NCI-H187 treated with DMSO at 0.1 percent for 48 hours (cell line): ENCODE measurements at places on chromosomes 16 and 17.

- DNase-seq, result no peak
These were observed 57.8 kb upstream of the TMEM97 start for GRCh38 chr17:28261219-28261618.

DNA sequence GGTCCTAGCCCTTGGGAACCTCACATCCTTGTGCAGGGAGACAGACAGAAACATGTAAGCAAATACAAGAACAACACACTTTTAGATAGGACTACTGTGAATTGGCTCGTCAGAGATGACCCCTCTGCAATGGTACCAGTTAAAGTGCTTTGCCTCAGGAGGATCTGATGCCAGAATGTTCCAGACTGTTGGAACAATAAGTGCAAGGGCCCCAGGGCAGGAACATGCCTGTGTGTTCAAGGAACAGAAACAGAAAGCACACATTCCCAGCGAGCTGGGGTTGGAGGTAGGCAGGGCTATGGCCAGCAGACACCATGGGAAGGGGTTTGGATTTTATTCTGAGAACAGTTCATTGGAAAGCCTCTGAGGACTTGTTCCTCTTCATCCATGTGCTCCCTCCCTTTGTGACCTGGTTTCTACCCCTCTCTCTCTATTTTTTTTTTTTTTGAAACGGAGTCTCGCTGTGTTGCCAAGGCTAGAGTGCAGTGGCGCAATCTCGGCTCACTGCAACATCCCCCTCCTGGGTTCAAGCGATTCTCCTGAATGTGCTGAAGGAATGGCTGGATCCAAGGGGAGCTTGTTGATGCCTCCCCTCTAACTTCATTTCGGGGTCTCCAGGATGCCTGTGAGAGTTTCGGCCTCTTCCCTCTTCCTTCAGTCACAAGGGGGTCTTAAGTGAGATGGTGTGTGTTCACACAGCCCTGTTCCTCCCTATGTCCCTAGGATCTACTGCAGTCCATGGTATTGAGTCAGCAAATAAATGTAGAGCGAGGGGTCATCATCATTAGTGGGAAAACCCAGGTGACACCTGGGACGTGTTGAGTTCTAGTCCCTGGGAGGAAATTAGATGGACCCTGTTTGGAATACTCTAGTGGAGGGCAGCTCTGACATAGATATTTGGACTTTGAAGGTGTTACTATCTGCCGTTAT is 6.4 kb downstream of the STAT5A start:
- no peak for DNase-seq

DNA sequence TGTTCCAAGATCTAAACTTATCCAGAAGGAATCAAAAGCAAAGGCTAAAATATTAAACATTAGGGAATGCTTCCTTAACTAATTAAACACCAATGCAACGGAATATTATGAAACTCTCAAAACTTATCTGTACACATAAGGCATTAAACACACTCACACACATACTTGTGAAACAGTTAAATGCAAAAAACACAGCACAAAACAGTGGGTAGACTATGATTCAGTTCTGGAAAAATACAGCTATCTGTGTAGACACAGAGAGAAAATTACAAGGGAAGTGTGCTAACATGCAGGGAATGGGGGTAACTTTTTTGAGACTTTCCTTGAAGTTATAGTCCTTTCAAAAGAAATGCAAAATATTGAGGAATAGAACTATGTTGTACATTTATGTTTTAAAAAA is 36.7 kb upstream of the CCL1 start:
- no peak for DNase-seq

- DNase-seq, result no peak
These were observed at the start of gene CCDC92B for GRCh38 chr17:2749058-2749783. TSS of gene CCDC92B (minus strand) at chr17:2749652. CDS start at chr17:2735145, 14,507 bp downstream.

- no peak for DNase-seq
These were observed 26.0 kb downstream of the CD300LF start for GRCh38 chr17:74686761-74687160.

- DNase-seq, result no peak
These were observed 34.2 kb downstream of the CD300LF start for GRCh38 chr17:74678541-74678940.

DNA sequence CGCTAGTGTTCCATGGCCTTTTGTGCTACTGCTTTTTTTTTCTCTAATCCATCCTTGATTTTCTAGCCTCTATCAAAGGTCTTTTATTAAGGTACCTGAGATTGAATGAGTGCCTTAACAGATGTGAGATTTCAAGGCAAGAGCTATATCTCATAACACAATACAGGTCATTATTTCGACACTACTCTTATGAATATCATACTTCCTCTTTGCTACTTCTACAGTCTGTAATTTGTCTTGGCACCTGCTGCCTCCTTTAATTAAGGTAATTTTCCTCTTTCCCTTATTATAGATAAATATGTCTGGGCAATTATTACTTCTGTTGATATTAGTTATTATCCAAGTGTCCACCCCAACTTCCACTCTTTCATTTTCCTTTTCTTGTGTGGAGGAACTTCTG is 5.3 kb downstream of the KRT28 start:
- DNase-seq, result no peak

GRCh38 chr17:63925615-63926014 is 6.5 kb downstream of the CD79B start:
- DNase-seq, result no peak

DNA sequence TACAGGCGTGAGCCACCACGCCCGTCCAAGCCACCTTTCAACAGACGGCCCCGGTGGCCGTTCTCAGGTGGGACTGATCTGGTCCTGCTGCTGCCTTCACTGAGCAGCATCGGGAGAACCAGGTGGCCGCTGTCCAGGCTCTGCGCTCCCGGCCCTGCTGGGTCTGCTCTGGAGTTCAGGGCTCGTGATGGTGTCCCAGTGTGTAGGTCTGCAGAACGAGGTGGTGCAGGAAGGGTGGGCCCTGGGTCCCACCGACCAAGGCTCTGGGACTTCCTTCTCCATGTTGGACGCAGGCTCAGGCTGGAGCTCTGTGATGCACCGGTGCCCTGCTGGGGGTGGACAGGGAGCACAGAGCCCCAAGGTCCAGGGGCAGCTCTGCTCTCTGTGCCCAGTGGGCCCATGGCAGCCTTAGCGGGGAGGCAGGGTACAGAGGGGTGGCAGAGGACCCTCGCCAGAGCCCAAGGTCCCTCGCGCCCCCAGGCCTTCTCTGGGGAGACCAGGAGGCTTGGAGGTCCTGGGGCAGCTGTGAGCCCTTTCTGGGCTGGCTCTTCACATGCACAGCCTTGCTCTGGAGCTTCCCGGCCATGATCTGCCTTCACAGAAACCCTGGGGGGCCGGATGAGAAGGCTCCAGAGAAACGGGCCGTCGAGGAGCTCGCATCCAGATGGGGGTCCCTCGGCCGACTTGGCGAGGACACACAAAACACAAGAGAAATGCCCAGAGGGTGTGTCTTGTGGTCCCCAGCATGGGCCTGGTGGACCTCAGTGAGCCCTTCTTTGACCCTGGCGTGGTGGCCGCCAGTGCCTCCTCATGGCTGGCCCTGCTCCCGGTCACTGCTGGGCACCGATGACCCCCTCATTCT is 26.9 kb upstream of the BAHCC1 start:
- DNase-seq, result no peak

- no peak for DNase-seq
These were observed 24.7 kb upstream of the TOB1 start for GRCh38 chr17:50890675-50891516.

DNA sequence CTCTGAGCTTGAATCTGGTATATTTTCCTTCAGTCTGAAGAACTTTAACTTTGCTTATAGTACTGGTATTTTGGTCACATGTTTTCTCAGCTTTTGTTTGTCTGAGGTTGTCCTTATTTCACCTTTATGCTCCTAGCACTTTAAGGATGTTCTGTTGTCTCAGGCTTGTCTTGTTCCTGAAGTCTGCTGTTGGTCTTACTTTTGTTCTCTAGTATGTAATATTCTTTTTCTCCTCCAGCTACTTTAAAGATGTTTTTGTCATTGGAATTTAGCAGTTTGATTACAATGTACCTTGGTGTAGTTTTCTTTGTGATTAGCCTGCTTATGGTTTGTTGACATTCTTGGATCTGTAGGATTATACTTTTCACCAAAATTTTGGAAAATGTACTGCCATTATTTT is 23.6 kb downstream of the RPTOR start:
- no peak for DNase-seq

DNA sequence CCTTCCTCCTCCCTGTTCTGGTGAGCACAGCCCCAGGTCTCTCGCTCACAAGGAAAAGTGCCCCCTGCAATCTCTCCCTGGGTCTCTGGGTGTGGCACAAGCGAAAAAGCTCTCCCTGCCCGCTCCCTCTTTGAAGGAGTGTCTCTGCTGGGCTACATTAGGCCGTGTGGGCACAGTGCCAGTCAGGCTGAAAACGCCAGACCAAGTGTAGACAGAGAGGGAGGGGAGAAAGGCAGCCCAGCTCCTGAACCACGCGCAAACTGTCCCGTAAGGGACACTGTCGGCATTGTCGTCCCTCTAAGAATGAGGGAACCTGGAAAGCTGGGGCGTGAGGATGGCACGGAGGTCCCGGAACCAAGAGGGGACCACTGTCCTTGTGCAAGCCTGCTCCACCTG is 3.9 kb downstream of the SMIM5 start:
- DNase-seq, result no peak

- no peak for DNase-seq
These were observed 1.6 kb downstream of the RIPOR1 start for GRCh38 chr16:67530013-67530939.

DNA sequence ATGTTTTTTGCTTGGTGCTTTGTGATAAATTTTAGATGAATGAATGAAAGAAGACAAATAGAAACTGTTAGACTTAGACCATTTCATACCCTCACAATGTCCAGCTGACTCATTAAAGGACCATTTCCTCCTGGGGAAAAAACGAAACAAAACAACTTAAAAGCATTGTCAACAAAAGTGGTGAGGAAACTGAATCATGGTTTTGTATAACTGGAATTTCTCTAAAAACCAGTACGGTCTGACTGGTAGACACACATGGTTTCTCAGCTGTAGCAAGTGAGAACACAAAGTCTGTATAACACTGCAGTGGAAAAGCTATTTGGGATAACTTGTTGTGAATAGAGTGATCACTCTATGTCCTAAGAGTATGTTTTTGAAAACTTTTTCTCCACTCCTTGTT is 5.3 kb upstream of the DDX52 start:
- DNase-seq, result no peak

DNA sequence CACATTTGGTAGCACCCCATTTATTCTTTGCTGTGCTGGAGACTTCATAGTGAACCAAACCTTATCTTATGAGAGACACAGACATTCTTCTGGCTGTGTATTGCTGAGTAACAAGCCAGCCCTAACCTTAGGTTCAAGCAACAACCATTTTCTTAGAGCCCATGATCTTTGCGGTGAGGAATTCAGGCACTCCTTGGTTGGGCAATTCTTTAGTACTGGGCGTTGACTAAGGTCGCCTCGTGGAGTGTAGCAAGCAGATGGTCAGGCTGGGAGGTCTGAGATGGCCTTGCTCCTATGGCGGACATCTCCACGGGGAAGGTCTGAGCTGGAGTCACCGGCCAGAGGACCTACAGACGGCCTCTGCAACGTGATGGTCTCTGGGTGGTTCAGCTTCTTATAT is 43.1 kb downstream of the ARSG start:
- no peak for DNase-seq

DNA sequence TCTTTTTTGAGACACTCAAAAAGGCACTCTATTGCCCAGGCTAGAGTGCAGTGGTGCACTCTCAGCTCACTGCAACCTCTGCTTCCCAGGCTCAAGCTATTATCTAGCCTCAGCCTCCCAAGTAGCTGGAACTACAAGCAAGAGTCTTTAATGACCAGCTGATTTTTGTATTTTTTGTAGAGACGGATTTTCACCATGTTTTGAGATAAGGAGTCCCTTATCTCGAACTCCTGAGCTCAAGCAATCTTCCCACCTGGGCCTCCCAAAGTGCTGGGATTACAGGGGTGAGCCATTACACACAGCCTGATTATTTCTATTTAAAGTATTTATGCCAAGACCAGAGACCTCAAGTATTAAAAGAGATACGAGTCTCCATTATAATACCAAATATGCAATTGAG is 566.1 kb upstream of the CA10 start:
- DNase-seq, result no peak

GRCh38 chr17:9553181-9553580 is 22.4 kb downstream of the STX8 start:
- DNase-seq, result no peak

DNA sequence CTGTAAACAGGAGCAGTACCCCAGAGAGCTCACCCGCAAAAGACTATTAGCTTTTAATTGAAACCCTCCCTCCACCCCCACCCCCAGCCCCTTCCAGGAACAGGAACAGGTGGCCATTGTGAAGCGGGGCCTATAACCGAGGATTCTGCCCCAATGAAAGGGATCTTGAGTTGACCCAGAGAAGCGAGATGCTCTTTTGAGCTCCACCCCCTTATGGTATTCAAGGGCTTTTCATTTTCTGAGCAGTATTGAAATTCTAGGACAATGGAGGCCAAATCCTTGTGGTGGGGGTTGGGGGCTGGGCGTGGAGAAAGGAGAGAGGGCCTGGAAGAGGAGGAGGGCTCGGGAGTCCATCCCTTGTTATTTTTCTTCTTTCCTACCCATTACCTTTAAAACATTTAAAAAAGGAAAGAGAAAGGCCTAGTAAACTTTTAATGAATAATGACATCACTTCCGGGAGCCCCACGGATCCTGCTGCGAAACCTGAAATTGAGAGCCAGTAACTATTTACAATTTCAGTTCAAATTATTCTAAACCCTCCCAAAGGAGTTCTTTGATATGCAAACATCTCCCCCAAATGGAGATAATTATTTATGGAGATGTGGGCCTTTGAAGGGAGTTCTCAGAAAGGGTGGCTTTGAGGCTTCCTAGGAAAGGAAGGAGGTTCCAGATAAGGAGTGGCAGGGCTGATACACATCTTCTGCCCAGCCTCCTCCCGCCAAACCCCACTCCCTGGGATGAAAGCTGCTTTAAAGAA is 30.5 kb downstream of the HS3ST3B1 start:
- DNase-seq, result no peak

- DNase-seq, result no peak
These were observed 81.0 kb downstream of the VPS53 start for GRCh38 chr17:633641-634101.

DNA sequence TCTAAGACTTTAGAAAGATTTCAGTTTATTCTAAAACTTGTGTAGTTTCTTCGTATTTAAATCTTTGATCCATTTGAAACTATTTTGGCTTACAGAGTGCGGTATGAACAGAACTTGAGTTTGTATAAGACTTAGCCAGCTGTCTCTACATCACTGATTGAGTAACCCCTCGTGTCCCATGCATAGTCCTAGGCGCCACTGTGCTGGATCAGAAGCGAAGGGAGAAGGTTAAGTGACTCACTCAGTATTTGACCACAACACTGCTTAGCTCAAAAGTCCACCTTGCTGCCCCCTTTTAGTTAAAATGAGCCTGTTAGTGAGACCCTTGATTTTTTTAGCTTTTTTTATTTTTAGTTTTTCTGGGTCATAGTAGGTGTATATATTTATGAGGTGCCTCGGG is 28.4 kb downstream of the CD300LB start:
- DNase-seq, result no peak

GRCh38 chr17:40315206-40315605 is 6.2 kb downstream of the RARA start:
- no peak for DNase-seq

GRCh38 chr17:28898527-28898955 is 1.0 kb upstream of the FLOT2 start:
- DNase-seq, result no peak
